Hypothalamus (tissue), 51 donors: ENCODE measurements at places on chromosomes 7 and 10.

DNA sequence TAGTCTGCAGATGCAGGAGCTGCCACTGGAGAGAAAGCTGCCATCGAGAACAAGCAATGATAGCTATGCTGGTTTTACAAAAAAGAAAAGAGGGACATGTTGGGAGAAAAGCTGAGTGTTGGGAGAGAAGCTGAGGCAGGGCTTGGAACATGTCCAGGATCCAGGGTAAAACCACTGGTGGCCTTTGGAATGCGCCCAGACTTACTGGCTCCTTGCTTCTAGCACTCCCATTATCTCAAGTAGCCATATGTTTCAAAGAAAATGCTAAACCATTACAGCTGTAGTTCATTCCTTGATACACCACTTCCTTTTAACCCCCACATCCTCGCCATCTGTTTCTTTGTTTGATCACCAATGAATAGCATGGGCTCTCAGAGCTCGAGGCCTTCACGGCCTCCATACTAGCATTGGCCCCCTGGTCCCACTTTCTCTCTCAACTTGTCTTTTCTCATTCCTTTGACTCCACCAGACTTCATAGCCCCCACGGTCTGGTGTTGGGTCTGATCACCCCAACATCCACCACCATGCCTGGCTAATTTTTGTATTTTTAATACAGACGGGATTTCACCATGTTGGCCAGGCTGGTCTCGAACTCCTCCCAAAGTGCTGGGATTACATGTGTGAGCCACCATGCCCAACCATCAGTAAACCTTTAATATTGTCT lies 23.8 kb upstream of the PLAC9 start:
- DNase-seq, result no peak

DNA sequence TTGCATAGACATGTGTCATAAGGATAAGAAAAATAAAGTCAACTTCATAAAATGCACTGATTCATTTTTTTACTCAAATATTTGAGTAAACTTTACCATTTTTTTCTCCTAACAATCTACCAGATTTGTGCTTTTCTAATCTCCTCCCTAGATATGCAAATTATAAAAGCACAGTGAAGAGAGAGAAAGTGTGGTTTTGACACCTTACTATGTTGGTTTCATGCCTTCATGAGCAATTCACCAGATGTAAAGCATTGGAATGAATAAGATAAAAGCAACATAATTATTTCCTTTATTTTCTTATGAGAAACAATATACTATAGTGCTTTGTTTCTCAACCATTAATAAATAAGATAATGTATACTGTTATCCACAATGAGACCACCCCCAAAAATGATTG lies 432.5 kb upstream of the PCDH15 start:
- no peak for DNase-seq

GRCh38 chr7:54697659-54698186 lies 61.3 kb downstream of the SEC61G start:
- no peak for DNase-seq

- DNase-seq, result no peak
These were observed 6.4 kb upstream of the CSTF2T start for GRCh38 chr10:51705774-51706173.

- no peak for DNase-seq
These were observed 17.8 kb upstream of the WDR11 start for GRCh38 chr10:120833222-120833928.

DNA sequence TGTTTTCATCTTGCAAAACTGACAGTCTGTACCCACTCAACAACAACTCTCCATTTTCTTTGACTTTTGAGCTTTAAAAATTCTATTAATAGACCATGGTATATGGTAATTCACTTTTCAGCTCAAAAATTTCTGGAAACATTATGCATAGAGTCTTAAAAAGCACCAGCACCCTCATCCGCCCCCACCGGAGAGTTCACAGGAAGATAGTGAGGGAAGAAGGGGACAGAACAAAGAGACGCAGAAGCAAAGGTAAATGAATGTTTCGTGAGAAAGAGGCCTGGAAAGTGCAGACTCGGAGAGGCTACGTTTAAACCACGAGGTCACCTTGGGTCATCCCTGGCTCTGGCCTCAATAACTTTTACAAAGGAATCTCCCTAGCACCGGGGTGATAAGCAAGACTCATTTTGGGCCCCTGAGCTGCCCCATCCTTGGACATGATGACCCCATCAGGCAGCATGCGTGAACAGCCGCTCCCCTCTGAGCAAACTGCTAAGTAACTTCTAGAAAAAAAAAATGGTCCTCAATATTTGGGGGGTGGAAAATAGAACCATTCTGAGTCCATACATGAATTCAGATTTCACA lies 96.3 kb downstream of the CPXM2 start:
- DNase-seq, result no peak

DNA sequence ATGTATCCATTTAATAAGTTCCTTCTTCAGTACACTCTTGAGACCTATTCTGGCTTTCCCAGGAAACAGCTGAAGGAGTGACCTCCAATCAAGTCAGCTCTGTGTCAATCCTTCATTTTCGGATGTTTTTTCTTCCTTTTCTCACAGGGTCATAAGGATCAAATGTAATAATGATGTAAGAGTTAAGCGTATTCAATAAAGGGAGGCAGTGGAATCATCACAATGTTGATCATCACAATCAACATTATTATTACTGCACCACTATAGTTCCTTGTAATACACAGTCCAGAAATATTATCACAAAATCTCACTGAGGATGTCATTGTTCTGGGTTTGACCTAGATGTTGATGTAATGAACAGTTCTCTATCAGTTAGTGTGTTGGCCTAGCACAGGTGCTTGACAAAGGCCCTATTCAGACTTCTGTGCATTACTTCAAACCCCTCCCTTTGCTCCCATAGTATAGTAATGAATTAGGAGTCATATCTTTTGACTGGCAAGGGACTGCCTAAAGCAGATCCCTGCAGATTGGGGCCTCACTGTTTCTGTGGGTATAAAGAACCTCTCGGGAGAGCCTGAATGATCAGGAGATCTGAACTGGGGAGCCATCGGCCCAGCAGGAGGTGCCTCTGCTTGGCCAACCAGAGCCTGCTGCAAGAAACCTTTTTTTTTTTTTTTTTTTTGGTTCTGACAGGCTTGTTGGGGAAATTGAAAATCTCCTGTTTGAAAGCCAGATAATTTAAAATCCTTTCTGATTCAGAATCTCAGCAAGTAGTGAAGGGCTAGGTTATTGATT lies 100.6 kb downstream of the KAT6B start:
- no peak for DNase-seq
